Fibroblast of gingiva (primary cell): ENCODE measurements at places on chromosomes 2 and 18.

- DNase-seq: no peak
These were observed 425.2 kb upstream of the MEX3C start for GRCh38 chr18:51622702-51623101.

GRCh38 chr2:223093436-223094241 is 41.6 kb downstream of the KCNE4 start:
- peak; percentile 93 for DNase-seq

- peak; percentile 84 for DNase-seq
These were observed 207.5 kb downstream of the SPP2 start for GRCh38 chr2:234257859-234258561.

GRCh38 chr18:61400016-61400635 is 66.9 kb downstream of the CDH20 start:
- DNase-seq: no peak

DNA sequence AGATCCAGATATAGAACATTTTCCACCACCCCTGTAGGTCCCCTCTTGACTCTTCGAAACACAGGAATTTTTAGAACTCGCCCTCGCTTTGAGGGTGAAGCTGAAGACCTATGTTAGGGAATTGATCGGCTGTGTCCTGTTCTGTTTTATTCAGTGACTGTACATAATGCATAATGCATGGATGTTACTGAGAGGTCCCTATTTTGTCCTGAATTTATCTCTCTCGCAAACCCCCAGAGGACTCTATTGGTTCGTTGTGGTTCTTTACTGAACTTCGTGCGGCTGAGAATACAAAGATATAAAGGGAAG is 431 bp upstream of the EIF5B start:
- no peak for DNase-seq

DNA sequence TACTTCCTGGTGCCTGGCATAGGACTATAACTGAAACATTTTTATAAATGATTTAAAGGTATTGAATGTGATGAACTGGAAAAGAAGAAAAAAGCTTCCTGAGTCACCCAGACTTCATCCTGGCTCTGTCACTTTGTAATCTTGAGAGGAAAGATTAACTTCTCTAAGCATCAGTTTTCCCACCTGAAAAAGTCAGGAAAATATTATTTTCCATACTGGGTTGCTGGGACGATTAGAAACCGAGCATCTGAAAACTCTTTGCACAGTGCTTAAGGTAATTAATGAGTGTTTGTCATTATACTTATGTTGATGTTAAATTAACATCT is 71.8 kb downstream of the FMNL2 start:
- DNase-seq: no peak

GRCh38 chr2:191158193-191158592 is 7.4 kb upstream of the STAT4 start:
- no peak for DNase-seq
